Caco-2 (cell line): ENCODE measurements at places on chromosomes 2 and 18. TPM values are rescaled to one million over a fixed set of nuclear protein-coding genes. Genes with fewer than 3 reads are reported as not detected.

SPATA3 gene
- total RNA-seq, result not detected in 2 replicates

EML6 gene
- total RNA-seq, result 5.2 and 9.7 TPM in 2 replicates

CRYGD gene
- not detected in 2 replicates for total RNA-seq

ACVR1C gene
- 2.0 and 2.1 TPM in 2 replicates for total RNA-seq

SCTR gene
- not detected in 2 replicates for total RNA-seq

MAB21L4 gene
- 53.1 and 69.9 TPM in 2 replicates for total RNA-seq

UGT1A8 gene
- 0.14 and 0.50 TPM in 2 replicates for total RNA-seq

LIMS1 gene
- 67.2 and 75.2 TPM in 2 replicates for total RNA-seq

DNA sequence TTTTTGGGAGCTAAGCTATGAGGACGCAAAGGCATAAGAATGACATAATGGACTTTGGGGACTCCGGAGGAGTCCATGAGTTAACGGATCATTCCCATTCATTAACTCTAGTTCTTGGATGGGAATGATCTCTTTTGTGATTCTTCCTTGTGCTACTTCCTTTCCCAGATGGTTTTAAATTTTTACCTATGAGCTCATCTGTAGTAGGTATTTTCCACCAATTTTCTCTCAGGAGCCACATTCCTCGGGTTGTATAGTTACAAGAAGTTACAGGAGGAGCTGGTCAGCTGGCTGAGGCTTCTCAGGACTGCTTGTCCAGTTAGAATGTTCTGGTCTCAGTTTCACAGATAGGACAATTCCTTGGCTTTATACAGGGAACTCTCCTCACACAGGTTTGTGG lies 42.9 kb upstream of the LPIN2 start:
- DNase-seq, result no peak
- H3K36me3 ChIP-seq, result no peaks in the 10 kb centered on the region; the same call in 1 of the 2 replicates
- H3K4me3 ChIP-seq, result no peak overlapping the region
- H3K27me3 ChIP-seq, result no peaks in the 10 kb centered on the region
- no peak overlapping the region for H3K27ac ChIP-seq

DNA sequence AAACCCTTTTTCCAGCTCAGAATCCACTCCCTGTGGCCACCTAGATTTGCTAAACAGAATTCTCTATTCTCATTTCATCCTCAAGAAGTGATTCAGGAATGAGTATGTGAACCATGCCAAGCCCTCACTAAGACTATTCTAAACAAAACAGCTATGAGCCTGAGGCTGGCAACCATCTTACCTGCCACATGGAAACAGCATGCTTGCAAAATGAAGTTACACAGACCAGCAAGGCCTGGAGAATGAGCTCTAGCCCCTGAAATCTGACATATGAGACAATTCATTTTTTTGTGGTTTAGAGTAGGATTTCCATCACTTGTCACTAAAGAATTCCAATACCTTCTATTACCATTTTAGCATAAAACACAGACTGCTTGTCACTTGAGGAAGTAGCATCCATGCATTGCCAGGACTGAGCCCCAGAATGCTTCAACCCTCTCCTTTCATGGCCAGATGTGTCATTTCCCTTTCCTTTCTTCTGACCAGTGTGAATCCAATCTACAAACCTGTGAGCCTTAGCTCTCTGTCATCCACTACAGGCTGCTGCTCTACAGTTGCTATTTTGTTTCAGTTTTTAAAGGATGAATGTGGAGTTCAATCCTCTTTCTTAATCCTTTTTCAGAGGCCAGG lies 744.3 kb upstream of the ACVR2A start:
- no peak overlapping the region for H3K4me3 ChIP-seq
- no peaks in the 10 kb centered on the region for H3K36me3 ChIP-seq
- no peaks in the 10 kb centered on the region for H3K27me3 ChIP-seq
- DNase-seq, result no peak
- H3K27ac ChIP-seq, result no peak overlapping the region

DNA sequence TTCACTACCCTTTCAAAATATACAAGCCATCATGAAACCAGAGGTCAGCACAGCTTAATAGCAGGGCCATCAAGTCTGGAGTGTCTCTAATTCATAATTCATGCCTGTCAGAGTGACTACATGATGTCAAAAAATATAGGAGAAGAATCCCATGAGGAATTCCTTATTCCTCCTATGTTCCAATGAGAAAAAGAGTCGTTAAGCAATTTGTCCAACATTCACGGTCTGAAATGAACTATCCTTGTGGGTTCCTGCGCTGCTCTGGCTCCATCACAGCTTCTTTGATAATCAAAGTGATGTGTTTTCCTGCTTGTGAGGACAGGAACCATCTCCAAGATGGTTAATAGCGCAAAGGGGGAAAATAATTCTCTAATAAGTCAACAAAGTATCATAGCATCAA lies 560.4 kb upstream of the KLHL29 start:
- H3K4me1 ChIP-seq, result no peaks in the 10 kb centered on the region
- no peak overlapping the region for H3K27ac ChIP-seq
- DNase-seq, result no peak
- no peaks in the 10 kb centered on the region for H3K36me3 ChIP-seq

DNA sequence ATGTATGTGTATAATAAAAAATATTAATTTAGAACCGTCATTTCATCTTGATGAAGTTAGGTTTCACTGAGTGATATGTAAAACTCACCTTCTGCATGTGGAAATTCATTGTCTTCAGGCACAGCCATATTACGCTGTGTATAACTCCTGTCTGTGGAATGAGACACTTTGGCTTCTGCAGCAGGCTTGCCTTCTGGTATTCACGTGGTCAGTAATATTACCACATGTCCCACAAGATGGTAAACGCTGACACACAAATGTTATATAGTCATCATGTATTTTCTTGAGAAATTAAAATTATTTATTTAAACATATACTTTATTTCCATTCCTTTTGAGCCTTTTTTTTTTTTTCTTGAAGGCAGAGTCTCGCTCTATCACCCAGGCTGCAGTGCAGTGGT lies 25.1 kb upstream of the AAK1 start:
- no peaks in the 10 kb centered on the region for H3K27me3 ChIP-seq
- no peak overlapping the region for H3K27ac ChIP-seq
- no peak for DNase-seq
- no peak overlapping the region for H3K4me3 ChIP-seq
- H3K4me1 ChIP-seq, result peaks cover 13% of the 10 kb centered on the region
- no peaks in the 10 kb centered on the region for H3K36me3 ChIP-seq

DNA sequence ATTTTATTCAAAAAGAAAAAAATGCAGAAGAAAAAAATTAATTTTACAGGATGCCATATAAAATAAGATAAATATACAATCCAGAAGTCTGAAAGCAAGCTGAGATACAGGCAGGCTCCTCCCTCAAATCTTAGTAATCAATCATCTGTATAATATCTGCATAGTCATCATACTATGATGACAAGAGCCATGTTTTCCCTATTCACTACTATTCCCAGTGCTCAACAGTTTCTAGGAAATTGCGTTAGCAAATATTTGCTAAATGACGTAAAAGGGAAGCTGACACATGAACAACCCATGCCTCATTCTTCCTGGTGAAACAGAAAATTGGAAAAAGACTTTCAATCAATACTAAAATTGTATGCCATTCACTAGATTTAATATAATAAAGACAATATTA lies 793.2 kb downstream of the SUCLG1 start:
- H3K27me3 ChIP-seq, result no peaks in the 10 kb centered on the region
- H3K36me3 ChIP-seq, result no peaks in the 10 kb centered on the region
- no peak overlapping the region for H3K27ac ChIP-seq

DNA sequence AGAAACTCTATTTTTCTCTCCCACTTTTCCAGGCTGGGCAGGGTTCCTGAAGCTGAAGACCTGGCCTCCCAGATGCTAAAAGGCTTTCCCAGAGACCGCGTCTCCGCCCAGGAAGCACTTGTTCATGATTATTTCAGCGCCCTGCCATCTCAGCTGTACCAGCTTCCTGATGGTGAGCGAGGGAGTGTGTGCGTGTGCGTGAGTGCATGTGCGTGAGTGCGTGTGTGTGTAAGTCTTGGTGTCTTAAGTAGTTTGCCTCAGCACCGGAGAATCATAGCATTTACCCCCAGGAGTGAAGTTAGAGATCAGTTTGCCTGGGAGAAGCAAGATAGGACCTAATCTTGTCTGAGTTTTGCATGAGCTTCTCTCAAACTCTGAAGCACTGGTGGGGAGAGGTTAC lies 73.7 kb downstream of the CDK15 start:
- H3K4me1 ChIP-seq, result no peaks in the 10 kb centered on the region
- no peak for DNase-seq
- no peaks in the 10 kb centered on the region for H3K27me3 ChIP-seq
- no peak overlapping the region for H3K4me3 ChIP-seq

GRCh38 chr2:229160180-229160579 lies 110.9 kb downstream of the PID1 start:
- H3K36me3 ChIP-seq, result no peaks in the 10 kb centered on the region
- H3K4me3 ChIP-seq, result no peak overlapping the region
- H3K27ac ChIP-seq, result peak overlapping the region; percentile 93
- DNase-seq, result peak; percentile 81

GRCh38 chr18:50560681-50561629 lies 1.1 kb downstream of the MAPK4 start:
- peak; percentile 2 for DNase-seq
- no peaks in the 10 kb centered on the region for H3K4me1 ChIP-seq
- H3K27me3 ChIP-seq, result no peaks in the 10 kb centered on the region; the same call in 1 of the 2 replicates

DNA sequence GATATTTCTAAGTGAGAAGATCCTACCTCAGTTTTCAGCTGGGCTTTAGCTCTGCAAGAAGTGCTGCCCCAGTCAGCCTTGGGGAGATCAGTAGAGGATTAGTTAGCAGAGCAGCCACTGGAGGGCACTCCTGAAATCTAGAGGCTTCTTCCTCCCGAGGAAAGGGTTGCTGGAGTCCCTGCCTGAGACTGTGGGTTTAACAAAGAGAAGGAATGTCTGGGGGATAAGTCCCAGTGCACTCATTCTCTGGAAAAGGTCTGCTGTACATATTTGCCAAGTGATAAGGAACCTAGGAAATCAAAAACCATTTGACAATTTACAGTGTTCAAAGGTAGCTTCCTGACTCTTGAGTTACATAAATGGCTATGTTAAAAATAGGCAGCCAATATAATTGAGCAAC lies 207.2 kb downstream of the SLC8A1 start:
- H3K4me1 ChIP-seq, result peaks cover 10% of the 10 kb centered on the region
- DNase-seq, result peak; percentile 69

DNA sequence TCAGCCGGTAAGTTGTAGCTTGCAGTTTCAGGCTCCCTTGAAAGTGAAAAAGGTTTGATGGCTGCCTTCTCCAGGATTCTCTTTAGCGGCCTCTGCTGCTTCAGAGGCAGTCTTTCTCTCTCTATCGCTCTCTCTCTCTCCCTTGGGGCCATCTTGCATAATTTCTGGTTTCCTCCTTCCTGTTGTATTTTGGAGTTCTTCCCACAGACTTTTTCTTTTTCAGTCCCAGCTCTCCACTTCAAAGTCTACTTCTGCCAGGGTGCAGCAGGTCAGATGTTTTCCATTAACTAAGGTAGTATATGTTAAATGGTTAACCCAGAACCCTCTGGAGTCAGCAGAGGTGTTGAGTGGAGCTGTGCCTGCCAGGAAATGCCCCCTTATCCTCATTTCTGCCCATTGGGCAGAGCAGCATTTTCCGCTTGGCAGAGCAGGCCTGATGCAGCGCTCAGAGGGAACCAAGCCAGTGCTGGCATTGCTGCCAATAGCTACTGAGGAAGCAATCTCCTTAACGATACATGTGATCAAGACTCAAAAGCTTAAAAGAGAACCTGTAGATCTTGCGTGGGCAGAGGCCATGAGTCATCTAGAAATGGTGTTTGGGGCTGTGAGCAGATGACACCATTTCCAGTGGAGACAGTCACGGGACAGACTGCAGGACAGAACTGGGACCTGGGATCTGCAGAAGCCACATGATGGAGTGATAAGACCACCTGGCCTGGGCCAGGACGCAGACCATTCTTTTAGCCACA lies 20.8 kb downstream of the DBI start:
- peaks cover 9% of the 10 kb centered on the region; the same call in 1 of the 2 replicates for H3K4me1 ChIP-seq
- H3K36me3 ChIP-seq, result no peaks in the 10 kb centered on the region
- DNase-seq, result no peak
- no peak overlapping the region for H3K27ac ChIP-seq

DNA sequence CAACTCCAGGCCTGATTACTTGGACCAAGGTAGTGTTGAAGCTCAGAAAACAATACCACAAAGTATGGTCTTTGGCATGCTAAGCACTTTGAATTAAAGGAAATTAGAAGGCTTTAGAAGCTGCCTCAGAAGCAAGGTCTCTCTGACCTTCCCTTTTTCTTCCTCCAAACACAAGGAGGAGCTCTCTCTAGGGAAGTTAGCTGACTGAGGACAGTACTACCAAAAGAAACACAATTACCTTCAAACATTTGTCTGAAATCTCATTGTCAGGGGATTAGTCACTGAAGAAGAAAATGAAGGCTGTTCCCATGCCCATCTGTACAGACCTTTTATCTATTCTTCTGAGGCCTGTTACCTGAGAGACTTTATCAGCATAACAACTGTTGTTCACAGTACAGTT lies 279.3 kb downstream of the CDH20 start:
- no peak overlapping the region for H3K27ac ChIP-seq
- no peaks in the 10 kb centered on the region for H3K4me1 ChIP-seq
- H3K27me3 ChIP-seq, result no peaks in the 10 kb centered on the region
- no peak overlapping the region for H3K4me3 ChIP-seq
- no peaks in the 10 kb centered on the region for H3K36me3 ChIP-seq

DNA sequence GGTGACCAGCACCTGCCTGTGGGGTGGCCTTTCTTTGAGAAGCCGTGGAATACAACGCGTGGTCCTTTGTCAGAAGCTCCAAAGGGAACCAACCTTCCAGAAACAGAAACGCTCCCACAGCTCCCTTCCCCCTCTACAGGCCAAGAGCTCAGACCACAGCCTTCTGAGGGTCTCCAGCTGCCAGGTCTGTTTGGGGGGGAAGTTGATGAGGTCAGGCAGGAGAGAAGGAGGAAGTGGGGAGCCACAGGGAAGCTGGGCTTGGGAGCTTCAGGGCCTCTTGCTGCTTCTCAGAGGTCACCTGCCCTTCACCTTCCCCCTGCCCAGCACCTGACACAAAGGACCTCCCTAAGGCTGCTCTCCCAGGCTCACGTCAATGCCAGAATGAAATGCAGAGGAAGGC lies 287.7 kb upstream of the ID2 start:
- no peak overlapping the region for H3K4me3 ChIP-seq
- H3K36me3 ChIP-seq, result no peaks in the 10 kb centered on the region
- no peak for DNase-seq
- no peak overlapping the region for H3K27ac ChIP-seq
- no peaks in the 10 kb centered on the region for H3K27me3 ChIP-seq

DNA sequence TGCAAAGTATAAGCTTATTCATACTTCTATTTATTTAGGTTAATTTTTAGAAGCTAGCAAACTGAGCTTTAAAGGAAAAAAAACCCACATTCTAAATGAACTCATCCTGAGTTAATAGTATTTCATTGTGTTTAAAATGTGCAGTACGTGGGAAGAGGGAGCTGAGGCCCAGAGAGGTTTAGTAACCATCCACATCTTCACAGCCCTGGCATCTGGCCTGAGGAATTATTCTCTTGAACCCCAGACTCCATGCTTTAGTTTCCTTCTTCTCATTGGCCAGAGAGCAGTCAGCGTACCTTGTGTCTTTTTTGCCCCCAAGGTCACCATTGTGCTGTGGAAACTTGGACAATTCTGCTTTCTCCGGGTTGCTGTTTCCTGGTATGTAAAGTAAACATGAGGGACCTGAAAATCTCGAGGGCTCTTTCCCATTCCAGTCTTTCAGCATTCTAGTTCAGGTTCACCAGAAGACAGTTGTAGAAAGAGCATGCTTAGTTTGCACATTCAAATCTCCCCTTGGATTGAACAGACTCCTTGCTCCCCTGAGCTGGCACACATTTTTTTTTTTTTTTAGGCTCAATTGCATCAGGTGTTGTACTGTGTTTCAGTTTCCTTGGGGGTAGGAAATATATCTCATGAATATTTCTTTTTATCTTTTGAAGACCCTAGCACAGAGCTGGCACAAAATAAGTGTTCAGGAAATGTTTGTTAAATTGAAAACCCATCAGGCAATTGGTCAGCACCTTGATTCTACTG lies 81.4 kb downstream of the MYCN start:
- no peaks in the 10 kb centered on the region for H3K4me1 ChIP-seq
- no peak overlapping the region for H3K27ac ChIP-seq
- no peak for DNase-seq
- no peaks in the 10 kb centered on the region for H3K27me3 ChIP-seq
- H3K36me3 ChIP-seq, result no peaks in the 10 kb centered on the region
- no peak overlapping the region for H3K4me3 ChIP-seq
